ENCODE measurements at places on chromosomes 12 and 14. TPM values are rescaled to one million over a fixed set of nuclear protein-coding genes. Genes with fewer than 3 reads are reported as not detected.

DNA sequence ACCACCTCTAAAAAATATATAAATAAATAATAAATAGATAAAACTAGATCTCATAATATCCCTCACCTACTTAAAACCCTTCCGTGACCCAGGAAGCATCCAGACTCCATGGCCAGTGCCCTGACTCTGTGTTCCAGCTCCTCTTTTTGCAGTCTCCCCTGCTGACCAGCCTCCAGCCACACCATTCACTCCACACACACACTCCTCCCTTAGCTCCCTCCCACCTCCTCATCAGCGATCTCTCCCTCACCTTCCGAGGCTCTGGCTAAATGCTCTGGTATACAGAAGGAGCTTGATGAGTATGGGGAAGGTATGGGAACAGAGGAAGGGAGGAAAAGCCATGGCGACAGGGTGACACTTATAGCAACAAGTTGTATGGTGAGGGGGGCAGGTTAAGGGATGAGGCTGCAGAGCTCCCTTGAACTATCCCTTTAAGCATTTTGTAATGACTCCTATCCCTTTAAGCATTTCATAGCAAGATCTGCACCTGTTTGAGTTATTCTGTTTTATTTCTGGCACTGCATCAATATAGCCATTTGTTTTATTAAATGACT lies 26.1 kb upstream of the EIF4B start:
- no peak for DNase-seq

DNA sequence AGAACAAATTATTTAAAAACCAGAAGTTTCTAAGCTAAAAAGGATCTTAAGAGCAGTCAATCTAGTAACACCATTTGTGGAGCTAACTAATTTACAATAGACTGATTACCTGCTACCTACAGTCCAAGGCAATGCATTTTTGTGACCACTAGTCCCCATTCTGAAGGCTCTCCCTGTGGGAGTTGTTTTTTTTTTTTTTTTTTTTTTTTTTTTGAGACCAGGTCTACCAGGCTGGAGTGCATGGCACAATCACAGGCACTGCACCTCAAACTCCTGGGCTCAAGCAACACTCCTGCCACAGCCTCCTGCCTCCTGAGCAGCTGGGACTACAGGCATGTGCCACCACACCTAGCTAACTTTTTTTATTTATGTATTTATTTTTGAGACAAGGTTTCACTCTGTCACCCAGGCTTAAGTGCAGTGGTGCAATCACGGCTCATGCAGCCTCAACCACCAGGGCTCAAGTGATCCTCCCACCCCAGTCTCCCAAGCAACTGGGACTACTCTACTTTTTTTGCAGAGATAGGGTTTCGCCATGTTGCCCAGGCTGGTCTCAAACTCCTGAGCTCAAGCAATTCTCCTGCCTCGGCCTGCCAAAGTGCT lies 3.9 kb downstream of the GNPTAB start:
- peak; percentile 8 for DNase-seq

The ADCY6 gene
- total RNA-seq: 39.6 TPM

DNA sequence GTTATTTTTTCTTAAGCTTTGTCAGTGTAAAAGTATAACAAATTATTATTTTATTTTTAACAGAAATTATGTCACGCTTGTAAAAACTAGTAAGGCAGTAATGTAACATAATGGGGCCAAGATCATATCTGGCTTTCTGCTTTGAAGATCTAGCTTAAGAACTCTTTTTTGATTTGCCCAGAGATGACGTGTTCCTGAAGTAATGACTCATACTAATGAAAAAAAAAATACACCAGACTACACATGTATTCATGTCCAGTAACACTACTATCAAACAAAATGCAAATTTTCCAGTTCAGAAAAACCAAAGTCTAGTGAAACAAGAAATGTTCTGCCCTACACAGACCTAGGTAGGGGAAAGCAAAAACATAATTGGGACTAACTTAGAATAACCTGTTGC lies 432.2 kb upstream of the ATXN7L3B start:
- DNase-seq: no peak

The MMP19 gene
- 9.7 TPM for total RNA-seq

The IFNG-AS1 gene
- not detected for total RNA-seq
